ENCODE measurements at places on chromosomes 4 and X.
A peak's percentile ranks its signal among the peaks of the same experiment; 100 is the strongest.

DNA sequence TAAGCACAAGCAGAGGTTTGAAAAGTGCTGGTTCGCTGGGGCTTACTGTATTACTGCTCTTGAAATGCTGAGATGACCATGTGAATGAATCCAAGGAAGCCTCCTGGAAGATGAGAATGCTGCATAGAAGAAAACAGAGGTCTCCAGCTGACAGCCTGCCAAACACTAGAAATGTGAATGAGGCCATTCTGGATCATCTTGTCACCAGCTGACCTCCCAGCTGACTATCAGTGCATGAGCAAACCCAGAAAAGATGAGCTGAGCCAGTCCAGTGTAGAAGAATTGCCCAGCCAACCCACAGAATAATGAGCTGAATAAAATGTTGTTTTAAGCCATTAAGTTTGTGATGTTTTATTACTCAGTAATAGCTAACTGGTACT, 49.1 kb upstream of the DYNLT3 start:
- no peak for DNase-seq

DNA sequence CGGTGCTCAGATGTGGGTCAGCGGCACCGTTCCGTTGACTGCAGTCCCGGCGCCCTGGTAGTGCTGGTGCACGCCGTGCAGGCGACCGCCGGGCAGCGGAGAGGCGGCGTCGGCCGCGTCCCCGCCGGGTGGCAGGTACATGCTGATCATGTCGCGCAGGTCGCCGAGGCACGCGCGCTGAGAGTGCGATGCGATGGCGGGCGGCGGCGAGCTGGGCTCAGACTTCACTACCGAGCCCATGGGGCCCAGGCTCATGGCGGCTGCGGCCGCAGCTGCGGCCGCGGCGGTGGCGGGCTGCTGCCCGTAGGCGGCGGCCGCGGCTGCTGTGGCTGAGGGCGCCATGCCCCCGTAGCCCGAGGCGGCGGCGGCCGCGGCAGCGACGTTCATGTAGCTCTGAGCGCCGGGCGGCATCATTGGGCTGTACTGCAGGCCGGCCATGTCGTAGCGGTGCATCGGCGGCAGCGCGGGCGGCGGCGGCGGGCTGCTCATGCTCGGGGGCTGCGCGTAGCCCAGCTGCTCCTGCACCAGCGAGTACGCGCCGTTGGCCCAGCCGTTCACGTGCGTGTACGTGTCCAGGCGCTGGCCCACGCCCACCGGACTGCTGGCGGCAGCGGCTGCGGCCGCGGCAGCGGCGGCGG, 1.0 kb downstream of the SOX3 start:
- no peak for DNase-seq

DNA sequence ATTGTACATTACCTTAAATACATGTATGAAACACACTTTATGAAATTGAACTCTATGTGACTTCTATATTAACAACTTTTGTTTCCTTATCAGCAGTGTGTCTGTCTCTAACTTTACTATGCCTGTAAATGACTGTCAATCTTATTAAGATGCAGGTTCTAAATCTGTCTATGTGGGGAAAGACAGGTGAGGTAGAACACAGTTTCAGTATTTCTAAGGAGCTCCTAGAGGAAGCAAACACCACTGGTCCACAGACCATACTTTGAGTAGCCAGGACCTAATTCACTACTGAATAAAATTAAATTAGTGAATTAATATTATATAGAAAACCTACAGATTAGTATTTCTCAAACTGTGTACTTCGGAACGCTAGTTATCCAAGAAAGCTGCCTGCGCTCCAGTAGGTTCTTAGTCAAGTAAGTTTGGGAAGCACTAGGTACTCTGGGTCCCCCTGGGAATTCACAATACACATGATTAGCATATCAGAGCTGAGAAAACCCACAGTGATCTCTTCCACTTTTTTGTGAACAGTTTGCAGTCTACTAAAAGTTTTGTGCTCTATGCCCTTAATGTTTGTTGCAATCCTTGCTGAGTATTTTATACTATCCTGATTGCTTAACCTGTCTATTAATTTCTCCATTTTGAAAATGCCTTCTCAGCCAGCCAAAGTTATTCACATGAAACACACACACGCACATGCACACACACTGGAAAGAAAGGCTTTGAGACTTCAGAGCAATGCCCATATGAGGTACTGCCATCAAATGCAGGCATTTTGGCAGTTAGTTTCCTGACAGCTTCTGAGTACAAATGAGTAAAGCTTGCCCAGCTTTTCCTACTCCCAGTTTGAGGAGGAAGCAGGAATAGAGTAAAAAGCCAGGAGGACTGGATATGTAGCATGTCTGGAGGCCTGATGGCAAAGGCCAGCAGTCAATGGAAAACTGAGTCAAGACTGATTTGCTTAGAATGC, 133.6 kb upstream of the CPEB2 start:
- DNase-seq: no peak

GRCh38 chr4:98987720-98988119, 7.8 kb upstream of the METAP1 start:
- DNase-seq: no peak

DNA sequence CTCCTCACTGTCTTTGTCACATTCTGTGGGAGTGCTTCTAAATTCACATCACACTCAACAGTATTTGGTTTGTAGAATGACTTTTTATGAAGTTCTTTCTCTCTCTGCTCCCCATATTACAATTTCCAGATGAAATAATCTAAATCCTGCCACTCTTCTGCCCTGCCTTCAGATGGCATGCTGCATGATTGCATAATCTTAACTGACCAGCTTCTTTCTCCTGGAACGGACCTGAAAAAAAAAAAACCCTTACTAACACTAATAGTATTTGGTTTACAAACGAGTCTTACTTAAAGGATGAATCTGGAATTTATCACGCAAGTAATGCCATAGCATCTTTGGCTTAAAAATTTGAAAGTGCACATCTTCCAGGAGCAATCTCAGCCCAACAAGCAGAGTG, 272.3 kb downstream of the NAF1 start:
- peak; percentile 66 for DNase-seq

DNA sequence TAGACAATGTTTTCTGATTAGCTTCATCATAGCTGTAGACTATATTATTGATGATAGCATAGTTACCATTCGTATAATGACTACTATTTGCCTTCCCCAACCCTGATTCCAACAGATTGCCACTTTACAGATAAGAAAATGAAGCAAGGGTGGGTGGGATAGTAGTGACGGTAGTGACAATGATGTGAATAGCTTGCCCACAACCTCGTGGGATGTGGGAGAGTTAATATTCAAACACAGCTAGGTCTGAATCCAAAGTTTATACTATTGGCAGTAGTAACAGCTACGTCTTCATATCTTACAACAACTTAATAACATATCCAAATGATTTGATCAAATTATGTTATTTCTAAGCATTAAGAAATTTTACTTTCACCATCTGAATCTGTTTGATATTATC, 766.8 kb upstream of the FTHL17 start:
- no peak for DNase-seq

GRCh38 chr4:51868449-51868847, 25.5 kb downstream of the DCUN1D4 start:
- no peak for DNase-seq

GRCh38 chr4:110196871-110197528, 1.4 kb downstream of the ELOVL6 start:
- peak; percentile 12 for DNase-seq

- DNase-seq: no peak
These were observed 10.2 kb downstream of the ADGRL3 start for GRCh38 chr4:61210186-61210939.

GRCh38 chr4:121679267-121679666, 17.5 kb downstream of the ANXA5 start:
- DNase-seq: no peak

DNA sequence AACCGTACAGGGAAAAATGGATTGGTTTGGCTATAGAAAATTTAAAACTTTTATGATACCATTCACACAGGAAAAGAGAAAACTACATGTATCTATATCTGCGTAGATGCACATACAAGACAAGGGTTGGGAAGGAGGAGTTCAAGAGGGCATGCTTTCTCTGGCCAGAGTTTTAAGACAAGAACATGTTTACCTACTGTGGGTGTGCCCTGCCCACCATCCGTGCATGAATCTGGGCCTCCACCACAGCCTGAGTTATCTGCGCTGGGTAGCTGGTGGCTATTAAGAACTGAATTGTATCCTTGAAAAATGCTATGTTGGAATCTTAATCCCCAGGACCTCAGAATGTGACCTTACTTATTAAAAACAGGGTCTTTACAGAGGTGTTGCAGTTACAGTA, 151.6 kb downstream of the AASDH start:
- no peak for DNase-seq

DNA sequence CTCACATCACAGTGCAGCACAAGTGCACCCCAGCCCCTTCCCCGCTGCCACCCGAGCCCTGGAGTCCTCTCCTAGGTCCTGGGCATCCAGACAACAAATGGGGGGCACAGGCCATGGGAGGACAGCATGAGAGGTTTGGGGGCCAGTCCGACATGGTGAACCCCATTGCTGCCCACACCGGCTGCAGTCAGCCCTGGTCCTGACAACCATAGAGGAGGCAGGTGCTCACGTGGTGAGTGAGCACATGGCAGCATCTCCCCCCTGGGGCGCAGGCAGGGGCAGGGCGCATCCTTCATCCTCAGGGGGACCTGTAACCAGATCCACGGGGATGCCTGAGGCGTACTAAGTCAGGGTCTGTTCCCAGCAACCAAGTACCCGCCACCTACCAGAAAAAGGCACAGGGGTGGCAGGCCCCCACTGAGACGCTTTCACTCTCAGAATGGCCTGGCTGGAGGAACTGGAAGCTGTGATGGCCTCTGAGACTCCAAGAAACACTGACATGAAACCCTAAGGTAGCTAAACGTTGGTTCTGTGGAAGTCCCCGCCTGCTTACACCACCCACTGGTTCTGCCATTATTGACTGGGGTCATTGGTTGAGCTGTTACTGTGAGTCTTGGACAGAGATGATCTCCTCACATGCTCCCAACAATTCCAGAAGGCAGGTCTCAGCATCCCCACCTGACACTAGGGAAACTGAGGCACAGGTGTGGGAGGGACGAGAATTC, 6.5 kb downstream of the ZFYVE28 start:
- no peak for DNase-seq

- DNase-seq: no peak
These were observed 929.3 kb downstream of the PCDH19 start for GRCh38 chrX:99480728-99481127.
